ENCODE measurements at places on chromosomes 7 and 10.
A peak's percentile ranks its signal among the peaks of the same experiment; 100 is the strongest.

- DNase-seq = no peak
These were observed 39.1 kb downstream of the NHLRC2 start for GRCh38 chr10:113893570-113893969.

GRCh38 chr7:148967602-148968001, 60.7 kb downstream of the PDIA4 start:
- no peak for DNase-seq

GRCh38 chr10:2300231-2300630, 562.9 kb upstream of the ADARB2 start:
- no peak for DNase-seq

GRCh38 chr10:90937645-90938258, 16.9 kb upstream of the ANKRD1 start:
- no peak for DNase-seq

GRCh38 chr7:15508258-15508657, 53.6 kb downstream of the AGMO start:
- no peak for DNase-seq

DNA sequence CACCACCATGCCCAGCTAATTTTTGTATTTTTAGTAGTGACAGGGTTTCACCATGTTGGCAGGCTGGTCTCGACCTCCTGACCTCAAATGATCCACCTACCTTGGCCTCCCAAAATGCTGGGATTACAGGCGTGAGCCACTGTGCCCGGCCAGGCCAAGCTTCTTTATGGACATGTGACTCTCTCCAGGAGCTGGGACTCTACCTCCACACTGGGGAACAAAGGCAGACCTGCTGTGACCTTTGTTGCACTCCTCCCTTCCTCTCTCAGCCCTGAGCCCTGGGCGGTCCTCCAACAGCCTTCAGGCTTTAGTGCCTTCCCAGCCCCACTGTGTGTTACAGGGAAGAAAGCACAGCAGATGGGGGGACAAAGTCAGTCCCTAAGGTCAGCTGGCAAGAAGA, 55.0 kb upstream of the DUSP5 start:
- DNase-seq = no peak

DNA sequence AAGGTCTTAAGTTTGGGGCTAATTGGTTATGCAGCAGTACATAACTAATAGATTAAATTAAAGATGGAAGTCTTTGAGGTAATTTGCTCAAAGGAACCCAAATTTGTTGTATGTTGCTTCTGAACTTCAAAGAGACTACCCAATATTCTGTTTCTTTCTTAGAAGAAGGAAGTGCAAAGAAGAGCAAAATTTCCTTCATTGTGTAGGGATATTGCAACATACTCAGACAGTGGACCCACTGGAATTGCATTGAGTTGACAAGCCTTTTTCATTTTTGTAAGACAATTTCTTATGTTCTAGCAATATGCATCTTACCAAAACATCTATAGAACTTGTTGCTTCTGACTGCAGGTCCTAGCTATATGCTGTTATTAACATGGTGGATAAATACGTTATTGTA, 527.8 kb downstream of the SH2D4B start:
- DNase-seq = no peak

- no peak for DNase-seq
These were observed 31.1 kb upstream of the TOMM7 start for GRCh38 chr7:22853674-22854157.

- no peak for DNase-seq
These were observed 17.8 kb upstream of the WDR11 start for GRCh38 chr10:120833222-120833928.

DNA sequence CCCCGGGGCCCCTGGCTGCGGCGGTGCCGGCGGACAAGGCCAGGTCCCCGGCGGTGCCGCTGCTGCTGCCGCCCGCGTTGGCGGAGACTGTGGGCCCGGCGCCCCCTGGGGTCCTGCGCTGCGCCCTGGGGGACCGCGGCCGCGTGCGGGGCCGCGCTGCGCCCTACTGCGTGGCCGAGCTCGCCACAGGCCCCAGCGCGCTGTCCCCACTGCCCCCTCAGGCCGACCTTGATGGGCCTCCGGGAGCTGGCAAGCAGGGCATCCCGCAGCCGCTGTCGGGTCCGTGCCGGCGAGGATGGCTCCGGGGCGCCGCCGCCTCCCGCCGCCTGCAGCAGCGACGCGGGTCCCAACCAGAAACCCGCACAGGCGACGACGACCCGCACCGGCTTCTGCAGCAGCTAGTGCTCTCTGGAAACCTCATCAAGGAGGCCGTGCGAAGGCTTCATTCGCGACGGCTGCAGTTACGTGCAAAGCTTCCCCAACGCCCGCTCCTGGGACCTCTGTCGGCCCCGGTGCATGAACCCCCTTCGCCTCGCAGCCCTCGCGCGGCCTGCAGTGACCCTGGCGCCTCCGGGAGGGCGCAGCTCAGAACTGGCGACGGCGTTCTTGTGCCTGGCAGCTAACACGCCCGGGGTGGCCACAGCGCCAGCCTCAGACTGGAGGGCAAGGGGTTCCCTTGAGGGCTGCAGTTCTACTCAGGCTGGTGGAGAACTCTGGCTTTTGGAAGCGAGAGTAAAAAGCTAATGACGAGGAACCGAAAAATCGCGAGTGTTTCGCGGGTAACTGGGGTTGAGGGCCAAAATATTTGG, 804 bp downstream of the FRAT1 start:
- peak; percentile 45 for DNase-seq

Measured in stimulated activated CD8-positive, alpha-beta memory T cell treated with anti-CD3 and anti-CD28 coated beads, Interleukin-7, amount 100 ng/mL, for 1 hour (primary cell).